Gastroesophageal sphincter (tissue), 4 donors: ENCODE measurements at places on chromosomes 13 and 19. TPM values are rescaled to one million over a fixed set of nuclear protein-coding genes. Genes with fewer than 3 reads are reported as not detected.

The ZNF225 gene
- 4.3 TPM for total RNA-seq

The TTC9B gene
- total RNA-seq = not detected

The ACTL9 gene
- total RNA-seq = not detected

The HPN gene
- total RNA-seq = 1.2 TPM

The UBE2S gene
- 12.6 TPM for total RNA-seq

The CEACAM20 gene
- not detected for total RNA-seq

The ARID3A gene
- 6.2 TPM for total RNA-seq

The DNAJC3 gene
- 54.4 TPM for total RNA-seq

The THSD8 gene
- total RNA-seq = not detected

The RASIP1 gene
- 16.4 TPM for total RNA-seq

The BST2 gene
- 36.6 TPM for total RNA-seq
